ENCODE measurements at places on chromosomes 11 and 22.

DNA sequence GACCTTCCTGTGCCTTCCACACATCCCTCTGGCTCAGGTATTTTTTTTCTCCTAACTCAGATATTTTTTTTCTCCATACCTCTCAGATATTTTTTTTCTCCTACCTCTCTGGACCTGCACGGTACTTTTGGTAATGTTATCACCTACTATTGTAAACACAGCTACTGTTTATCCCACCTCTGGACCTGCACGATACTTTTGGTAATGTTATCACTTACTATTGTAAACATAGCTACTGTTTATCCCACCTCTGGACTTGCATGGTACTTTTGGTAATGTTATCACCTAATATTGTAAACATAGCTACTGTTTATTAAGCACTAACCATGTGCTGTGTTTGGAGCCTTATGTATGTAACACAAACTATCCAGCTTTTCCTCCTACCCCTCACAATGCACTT lies 12.1 kb upstream of the UPB1 start:
- no peak for DNase-seq

- no peak for DNase-seq
Observed at GRCh38 chr22:46146329-46146728, 4.0 kb upstream of the PPARA start.

DNA sequence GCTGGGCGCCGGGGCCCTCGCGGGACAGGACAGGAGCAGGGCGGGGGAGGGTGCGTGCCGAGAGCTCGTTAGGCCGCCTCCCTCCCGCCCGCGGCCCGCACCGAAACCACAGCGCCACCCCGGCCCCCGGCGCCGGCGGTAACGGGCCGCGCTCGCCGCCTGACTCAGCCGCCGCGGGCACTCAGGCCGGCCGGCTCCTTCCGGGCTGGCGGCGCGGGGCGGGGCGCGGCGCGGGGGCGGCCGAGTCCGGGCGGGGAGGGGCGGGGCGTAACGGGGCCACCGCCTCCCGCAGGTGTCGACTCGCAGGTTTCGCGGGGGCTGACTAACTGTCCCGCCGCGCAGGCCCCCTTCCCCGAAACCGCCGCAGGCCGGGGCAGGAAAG lies at the start of gene AP5B1:
Gene AP5B1 (minus strand): TSS at position 207 of the 382 bp plus-strand sequence. CDS start 385 bp downstream, outside the sequence.
- peak; percentile 47 for DNase-seq

- no peak for DNase-seq
Observed at GRCh38 chr22:26401726-26402125, 27.3 kb upstream of the ASPHD2 start.

- DNase-seq, result no peak
Observed at GRCh38 chr11:20501971-20502370, 97.4 kb upstream of the SLC6A5 start.

- no peak for DNase-seq
Observed at GRCh38 chr11:119210050-119210449, 3.9 kb downstream of the CBL start.

- DNase-seq, result no peak
Observed at GRCh38 chr11:83863272-83863671, 577.1 kb upstream of the CCDC90B start.
